ENCODE measurements at places on chromosomes 7 and 10. TPM values are rescaled to one million over a fixed set of nuclear protein-coding genes. Genes with fewer than 3 reads are reported as not detected.

PLEKHS1 gene
- total RNA-seq = not detected

ELFN1 gene
- 7.4 TPM for total RNA-seq

DRGX gene
- not detected for total RNA-seq

KCTD7 gene
- total RNA-seq = 9.7 TPM

GPR146 gene
- 12.6 TPM for total RNA-seq

CPVL gene
- total RNA-seq = 86.9 TPM

COL13A1 gene
- 9.5 TPM for total RNA-seq

IL2RA gene
- 0.73 TPM for total RNA-seq

TRPV5 gene
- total RNA-seq = not detected

TEX47 gene
- 0.24 TPM for total RNA-seq

AKR1B15 gene
- total RNA-seq = not detected

MEOX2 gene
- 6.9 TPM for total RNA-seq

GRCh38 chr10:60964257-60965235, 20.6 kb upstream of the RHOBTB1 start:
- peak; percentile 75 for DNase-seq

GRCh38 chr10:120612756-120613155, 155.7 kb downstream of the PLPP4 start:
- DNase-seq = no peak

GRCh38 chr10:63515002-63515763, 6.0 kb upstream of the REEP3 start:
- DNase-seq = no peak

- no peak for DNase-seq
Observed at GRCh38 chr10:71272056-71272771, 46.8 kb upstream of the SLC29A3 start.

DNA sequence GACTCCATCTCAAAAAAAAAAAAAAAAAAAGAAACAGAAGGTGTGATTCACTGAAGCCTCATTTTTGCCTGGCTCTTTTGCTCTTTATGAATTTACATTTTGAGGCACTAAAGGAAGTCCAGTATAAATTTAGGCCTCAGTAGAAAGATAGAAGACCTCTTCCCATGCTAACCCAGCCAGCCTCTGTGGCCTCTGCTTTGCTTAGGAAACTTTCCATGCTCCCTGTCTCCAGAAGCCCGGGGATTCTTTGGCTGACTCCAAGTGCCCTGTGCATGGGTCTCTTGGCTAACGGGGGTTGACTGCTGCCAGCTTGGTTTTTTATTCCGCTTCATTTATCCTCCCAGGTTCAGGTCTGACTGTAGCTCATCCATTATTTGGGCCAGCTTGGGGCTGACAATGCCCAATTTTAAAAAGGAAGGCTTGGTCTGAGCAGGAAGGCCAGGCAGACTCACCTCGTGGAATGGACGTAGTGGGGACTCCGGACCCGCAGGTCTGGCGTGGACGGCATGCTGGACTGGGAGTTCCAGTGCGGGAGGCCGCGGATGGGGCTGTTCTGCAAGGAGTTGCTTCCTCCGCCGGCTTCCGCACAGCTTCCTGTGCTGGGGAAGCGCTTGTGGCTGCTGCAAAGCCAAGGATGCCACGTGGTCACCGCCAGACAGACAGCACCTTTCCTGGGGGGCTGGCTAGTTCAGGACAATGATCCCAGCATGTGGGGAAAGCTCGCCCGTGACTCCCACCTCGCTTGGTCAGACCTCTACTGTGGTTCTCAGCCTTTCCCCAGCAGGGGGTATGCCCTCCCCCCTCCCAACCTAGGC, 72.3 kb downstream of the PRPF18 start:
- no peak for DNase-seq

GRCh38 chr7:124630395-124630794, 135.2 kb downstream of the GPR37 start:
- DNase-seq = no peak

DNA sequence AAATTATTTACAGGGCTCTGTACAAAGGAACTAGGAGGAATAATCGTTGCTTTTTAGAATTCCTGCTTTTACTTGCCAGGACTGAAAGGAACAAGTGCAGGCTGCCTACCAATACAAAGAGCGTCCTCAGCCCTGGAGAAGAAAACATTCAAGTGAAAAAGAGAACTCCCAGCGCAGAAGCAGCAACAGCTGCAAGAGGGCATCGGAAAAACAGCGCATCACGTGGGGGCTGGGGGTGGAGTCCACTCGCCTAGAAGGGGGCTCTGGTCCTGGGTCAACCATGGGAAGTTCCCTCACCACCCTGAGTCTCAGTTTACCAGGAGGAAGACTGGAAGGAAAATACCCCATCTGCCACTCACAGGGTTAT, 385 bp upstream of the C10orf90 start:
- no peak for DNase-seq

DNA sequence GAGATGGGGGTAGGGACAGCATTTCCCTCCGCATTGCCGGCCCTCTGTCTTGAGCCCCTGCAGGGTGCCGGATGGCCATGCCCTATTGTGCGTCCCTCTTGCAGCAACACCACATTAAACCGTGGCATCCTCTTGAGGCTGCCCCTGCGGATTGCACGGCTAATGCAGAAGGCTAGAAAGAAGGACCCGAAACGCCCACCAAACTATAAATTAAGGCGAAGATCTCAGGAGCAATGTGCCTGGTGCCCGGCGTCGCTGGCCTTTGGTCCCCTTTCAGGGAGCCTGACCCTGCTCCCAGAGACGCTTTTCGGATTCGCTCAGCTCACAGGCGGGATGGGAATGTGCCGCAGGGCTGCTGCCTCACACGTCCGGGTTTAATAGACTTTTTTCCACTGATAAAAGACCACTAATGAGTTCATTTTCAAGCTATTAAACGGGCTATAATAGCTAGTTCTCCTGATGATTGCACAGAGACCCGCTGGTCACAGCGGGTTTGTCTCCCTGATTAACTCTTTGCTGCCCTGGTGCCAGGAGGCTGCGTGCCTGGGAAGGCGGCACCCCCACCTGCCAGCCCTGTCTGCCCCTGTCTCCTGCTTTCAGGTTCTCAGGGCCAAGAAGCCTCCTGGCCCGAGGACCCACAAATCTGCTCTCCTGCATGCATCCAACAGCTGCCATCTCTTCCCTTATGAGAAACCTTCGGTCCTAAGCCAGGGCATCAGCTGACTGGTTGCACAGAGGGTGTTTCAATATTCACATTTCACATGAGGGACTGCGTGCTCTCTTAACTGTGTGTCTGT, 128.3 kb downstream of the ADARB2 start:
- DNase-seq = no peak

DNA sequence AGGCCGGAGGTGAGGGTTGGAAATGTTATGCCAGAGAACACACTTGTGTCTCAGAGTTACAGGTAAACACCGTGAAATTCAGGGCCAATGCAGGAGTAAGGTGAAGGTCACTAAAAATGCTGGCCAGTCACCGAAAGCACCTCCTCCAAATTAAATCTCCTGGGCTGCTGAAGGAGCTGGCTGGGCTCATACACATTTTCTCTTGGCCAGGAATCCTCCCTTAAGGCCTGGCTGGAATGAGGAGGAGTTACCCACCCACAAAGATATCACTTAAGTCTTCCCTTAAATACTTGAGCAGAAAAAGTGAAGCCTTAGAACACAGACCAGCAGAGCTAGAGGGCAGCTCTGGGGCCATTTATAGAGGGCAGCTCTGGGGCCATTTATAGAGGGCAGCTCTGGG, 46.3 kb downstream of the HTRA1 start:
- no peak for DNase-seq

GRCh38 chr7:147833557-147833956, 757.0 kb upstream of the C7orf33 start:
- no peak for DNase-seq

DNA sequence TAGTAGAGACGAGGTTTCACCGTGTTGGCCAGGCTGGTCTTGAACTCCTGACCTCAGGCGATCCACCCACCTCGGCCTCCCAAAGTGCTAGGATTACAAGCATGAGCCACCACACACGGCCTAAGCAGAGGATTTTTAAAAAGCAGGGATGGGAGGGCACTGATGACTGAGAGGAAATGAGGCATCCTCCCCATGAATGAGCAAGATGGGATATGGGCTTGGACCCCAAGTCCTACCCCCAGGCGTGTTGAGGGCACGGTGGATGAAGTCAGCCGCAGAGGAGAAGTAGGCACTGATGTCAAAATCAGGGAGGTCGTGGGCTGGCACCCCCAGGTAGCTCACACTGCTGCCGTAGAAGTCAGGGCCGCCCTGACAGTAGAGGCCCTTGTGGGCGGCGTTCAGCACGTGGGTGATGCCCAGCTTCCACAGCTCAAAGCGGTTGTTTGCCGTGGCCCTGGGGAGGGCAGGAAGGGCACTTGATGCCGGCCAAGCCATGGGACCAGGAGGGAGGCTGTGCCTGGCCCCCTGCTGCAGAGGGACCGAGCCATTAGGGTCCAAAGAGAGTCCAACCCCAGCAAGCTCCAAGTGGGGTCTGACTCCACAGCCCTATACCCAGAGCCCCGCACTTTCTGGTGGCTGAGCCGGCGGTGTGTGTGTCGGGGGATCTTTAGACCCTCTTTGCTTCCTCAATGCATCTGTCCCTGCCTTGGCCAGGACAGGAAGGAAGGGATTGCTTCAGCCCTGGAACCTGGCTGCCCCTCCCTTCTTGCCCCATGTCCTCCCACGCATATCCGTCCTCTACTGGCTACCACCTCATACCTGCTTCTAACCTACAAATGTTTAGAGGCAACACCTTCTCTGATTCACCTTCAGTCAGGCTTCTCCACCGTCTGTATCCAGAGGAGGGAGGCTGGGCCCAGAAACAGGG, 3.4 kb upstream of the SAMD8 start:
- no peak for DNase-seq

- no peak for DNase-seq
Observed at GRCh38 chr7:19957664-19958063, 184.2 kb upstream of the TMEM196 start.

GRCh38 chr10:77311186-77311585, 326.4 kb downstream of the KCNMA1 start:
- DNase-seq = no peak

- DNase-seq = no peak
Observed at GRCh38 chr7:2213551-2214215, 19.1 kb downstream of the MAD1L1 start.

DNA sequence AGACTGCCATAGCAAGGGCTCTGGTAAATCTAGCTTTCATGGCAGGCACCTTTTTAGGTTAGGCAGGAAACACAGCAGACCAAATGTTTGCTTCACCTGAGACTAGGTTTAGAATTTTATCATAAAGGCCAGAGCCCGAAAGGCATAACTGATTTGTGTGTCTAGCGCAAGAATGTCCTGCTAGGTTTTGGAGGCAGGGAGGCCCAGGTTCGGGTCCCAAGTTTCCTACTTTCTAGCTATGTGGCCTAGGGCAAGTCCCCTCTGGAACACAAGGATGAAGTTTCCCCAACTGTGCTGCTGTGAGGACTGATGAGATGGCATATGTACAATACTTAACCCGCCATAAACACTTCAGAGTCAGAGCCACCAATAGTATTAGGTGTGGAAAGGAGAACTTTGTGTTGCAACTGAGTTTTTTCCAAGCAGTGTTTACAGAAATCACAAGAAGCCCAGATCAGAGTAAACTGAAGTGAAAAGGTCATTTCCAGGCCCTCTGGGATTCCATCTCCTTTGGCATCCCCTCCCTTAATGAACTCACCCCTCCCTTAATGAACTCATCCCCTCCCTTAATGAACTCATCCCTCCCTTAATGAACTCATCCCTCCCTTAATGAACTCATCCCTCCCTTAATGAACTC, 244.9 kb downstream of the SKAP2 start:
- DNase-seq = no peak

- DNase-seq = no peak
Observed at GRCh38 chr7:113128031-113128430, 9.7 kb upstream of the SMIM30 start.

DNA sequence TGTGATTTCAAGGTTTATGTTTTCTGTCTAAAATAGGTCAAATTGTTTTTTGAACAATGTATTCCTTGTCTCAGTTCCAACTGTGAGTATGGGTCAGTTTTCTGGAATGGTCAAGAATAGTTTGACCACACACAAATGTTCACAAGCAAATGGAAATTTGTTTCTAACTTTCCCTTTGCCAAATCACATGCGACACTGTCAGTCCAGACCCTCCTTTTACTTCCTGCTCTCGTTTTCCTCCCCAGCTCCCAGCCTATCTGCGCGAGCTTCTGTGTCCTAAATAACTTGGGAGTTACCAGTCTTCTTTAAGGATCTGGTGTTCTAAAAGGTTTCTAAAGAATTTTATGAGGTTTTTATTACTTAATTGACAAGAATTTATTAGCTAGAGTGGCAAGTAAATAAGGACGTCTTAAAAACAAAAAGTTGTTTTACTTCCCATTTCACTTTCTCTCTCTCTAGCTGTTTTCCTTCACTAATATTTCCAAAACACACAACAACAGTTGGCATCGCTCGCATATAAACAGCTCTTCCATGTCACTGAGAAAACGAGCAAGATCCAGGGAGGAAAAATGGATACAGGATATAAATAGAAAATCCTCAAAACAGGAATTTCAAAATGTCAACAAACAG, 266.1 kb upstream of the KLF6 start:
- DNase-seq = no peak

DNA sequence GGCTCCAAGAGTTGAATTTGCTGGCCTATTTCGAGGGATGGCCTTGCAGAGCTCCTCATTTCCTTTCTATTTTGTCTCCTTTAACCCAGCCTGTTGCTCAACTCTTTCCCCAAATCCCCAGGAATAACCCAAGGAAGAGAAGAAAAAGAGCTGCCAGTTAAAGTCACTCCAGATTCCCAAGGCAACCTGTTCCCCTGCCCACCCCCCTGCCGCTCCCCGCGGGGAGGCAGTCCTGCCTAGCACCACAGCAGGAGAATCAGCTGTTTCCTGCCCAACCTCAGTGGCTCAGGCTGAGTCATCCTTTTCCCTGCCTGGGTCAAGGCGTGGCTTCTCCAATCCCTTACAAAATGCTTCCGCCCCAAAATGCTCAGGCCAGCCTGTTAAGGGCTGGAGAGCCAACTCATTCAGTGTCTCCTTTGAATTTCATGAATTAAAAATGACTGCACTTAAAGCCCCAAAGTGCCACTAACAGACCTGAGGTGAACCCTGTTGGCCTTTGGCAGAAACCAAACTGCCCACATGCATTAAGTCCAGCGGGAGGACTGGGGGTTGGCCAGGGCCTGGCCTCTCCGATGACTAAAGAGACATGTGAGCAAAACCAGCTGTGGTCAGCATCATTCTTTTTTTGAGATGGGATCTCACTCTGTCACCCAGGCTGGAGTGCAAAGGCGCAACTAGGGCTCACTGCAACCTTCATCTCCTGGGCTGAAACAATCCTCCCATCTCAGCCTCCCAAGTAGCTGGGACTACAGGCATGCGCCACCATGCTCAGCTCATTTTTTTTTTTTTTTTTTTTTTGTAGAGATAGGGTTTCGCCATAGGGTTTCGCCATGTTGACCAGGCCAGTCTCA, 83.2 kb upstream of the KIF5B start:
- peak; percentile 90 for DNase-seq

- no peak for DNase-seq
Observed at GRCh38 chr10:21954132-21954531, 49.4 kb downstream of the DNAJC1 start.

GRCh38 chr7:80666376-80666775, 27.9 kb downstream of the CD36 start:
- no peak for DNase-seq

- no peak for DNase-seq
Observed at GRCh38 chr10:82980321-82980720, 1105.3 kb downstream of the NRG3 start.

- no peak for DNase-seq
Observed at GRCh38 chr10:80540618-80540980, 2.9 kb downstream of the SH2D4B start.

Data from cardiac septum (tissue), 1 donor.